ENCODE measurements at places on chromosomes 6 and 20.
A peak's percentile ranks its signal among the peaks of the same experiment; 100 is the strongest.

GRCh38 chr20:49798718-49799117 is 13.9 kb upstream of the SLC9A8 start:
- DNase-seq = no peak

GRCh38 chr6:145529582-145529981 is 205.7 kb downstream of the EPM2A start:
- no peak for DNase-seq

DNA sequence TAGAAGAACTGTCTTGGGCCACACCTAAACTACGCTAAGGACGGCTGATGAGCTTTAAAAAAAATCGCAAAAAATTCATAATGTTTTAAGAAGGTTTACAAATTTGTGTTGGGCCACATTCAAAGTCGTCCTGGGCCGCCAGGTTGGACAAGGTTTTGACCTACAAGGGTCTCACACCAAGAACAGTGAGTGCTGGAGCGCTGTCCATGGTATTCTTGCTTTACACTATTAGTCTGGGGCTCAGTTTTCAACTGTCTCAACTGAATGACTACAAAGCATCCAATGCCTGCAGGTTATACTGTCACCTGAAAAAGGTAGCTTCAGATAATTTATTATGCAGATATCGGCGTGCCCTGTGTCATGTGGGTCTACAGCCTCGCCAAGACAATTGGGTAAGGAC is 3.7 kb upstream of the FAXC start:
- no peak for DNase-seq

DNA sequence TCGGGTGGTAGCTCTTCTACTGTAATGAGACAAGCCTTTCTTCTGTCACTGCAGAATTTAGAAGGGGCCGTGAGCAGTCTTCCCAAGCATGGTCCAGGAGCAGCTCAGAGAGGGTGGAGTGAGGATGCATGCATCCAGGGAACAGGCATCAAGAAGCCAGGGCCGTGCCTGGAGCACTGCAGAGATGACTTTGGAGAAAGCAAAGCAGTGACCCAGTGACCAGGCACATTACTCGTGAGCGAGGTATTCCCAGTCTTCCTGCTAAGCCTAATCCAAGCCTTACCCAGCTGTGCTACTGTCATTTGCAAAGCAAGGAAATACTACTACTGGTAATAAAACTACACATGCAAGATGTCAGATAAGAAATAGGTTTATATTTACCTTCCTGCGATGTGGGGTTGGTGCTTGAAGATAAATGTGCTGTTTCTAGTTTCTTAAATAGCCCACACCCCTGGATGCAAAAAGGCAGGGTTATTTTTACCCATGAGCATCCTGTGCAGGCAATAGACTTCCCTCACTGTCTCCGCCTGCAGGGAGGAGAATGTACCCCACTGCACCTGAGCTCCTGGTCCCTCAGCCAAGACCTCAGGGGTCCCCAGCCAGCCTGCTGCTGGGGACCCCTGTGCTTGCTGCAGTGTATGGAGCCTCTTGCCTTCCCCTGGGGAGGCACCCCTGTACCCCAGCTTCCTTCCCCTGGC is 62.9 kb downstream of the SSR1 start:
- no peak for DNase-seq

DNA sequence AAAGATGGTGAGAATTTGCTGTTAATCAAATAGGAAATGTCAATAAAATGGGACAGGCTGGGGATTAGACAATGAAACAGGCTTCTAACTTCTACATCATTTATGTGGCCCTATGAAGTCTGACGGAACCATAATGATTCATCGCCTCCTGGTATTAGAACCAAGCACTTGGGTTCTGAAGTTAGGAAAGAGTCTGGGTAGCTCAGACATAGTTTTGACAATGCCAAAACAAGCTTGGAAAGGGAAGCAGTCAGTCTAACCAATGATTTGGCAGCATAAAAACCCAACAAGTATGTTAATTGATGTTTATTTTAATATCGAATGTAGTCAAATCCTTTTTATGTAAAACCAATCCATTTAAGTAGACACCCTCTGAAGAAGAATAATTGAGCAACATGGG is 160.8 kb upstream of the RSPO3 start:
- no peak for DNase-seq

DNA sequence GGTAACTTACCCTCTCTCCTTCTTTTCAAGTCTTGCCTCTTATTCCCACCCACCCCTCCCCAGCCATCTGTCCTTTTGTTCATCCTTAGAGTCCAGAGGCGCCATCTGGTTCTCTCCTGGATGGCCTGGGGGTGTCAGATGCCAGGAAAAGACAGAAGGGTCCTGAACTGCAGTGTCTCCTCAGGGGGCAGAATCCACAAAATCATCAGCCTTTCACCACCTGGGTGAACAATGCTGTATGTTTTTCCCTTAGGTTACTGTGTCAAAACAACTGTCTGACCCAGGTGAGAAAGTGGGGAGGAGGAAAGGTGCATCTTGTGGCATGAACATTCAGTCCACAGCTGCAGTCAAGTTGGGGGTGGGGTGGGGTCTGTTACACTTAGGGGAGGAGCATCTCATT is 47.9 kb upstream of the FYN start:
- DNase-seq = no peak

- no peak for DNase-seq
These were observed 130.4 kb upstream of the CDYL start for GRCh38 chr6:4645713-4646360.

DNA sequence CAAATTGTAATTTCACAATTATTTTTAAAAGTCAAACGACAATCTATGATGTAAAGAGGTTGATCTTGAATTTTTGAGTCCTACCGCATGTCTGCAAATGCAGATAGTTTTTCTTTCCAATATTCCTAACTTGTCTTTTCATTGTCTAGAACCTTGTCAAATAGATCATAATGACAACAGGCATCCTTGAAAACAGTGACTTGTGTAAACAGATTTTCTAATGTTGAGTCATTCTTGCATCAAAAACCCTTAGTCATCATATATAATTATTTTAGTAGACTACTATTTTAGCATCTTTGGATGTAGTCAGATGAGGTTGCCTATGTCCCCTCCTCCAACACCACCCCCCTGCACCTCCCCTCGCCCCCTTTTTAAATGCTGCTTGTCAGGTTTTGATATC is 43.8 kb downstream of the BMP6 start:
- DNase-seq = no peak

DNA sequence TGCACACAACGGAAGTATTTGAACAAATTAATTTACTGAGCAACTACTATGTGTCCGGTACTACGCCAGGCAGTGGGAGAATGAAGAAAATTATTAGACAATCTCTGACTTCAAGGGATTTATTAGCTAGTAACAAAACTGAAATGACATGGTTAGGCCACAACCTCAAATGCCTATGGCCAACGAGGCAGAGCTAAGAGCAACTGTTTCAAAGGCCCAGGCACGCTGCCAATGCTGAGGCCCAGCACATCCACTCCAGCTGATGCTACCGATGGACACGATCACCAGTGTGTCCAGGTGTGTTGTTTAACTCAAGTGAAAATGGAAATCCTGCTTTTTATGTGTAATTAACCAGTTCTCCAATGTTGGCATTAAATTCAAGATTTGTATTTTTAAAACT is 420.9 kb downstream of the PRKN start:
- no peak for DNase-seq

GRCh38 chr20:57870597-57871236 is 160.9 kb upstream of the PMEPA1 start:
- no peak for DNase-seq

DNA sequence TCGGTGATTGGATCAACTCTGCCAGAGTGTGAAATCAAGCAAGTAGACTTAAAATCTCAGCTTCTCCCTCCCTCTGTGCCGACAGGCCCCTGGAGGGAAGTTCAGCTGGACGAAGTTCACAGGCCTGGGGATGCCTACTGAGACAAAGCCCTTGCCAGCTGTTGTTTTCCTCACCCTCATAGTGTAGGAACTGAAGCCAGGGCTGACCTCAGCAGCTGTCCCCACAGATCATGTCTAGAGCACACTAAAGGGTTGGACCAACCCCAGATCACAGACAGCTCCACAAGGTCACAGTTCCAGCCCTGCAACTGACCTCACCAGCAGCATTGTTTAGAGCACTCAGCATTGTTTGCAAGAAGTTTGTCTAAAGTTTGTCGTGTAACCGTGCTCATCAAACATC is 261.9 kb upstream of the ECI2 start:
- no peak for DNase-seq

DNA sequence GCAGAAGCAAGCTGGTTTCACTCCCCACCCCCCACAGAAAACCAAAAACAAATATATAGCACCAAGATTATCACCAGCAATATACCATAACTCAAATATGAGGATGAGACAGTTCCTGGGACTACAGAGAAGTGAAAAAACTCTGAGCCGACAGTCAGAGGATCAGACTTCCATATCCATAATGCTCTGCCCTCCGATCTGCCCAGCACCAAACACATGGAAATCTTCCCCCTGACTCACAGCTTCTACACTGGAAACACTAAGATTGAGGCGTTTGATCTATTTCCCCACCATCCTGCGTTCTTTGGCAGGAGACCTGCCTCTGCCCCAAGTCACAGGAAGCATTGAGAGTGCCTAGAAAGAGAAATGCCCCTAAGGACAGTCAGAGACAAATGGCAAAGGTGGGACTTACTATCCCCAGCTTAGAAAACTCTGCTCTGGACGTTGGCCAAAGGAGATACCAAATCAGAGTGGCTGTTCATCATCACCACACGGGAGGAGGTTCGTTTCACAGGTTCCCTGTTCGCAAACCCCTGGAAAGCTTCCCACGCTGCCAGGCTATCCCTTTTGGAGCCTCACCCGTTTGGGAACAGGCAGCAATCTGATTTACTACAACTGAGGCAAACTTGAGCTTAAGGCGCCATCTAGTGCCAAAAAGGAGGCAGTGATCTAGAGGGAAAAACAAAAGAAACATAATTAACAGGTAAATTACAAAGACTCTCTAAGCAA is 48.7 kb upstream of the SRSF6 start:
- DNase-seq = peak; percentile 8

DNA sequence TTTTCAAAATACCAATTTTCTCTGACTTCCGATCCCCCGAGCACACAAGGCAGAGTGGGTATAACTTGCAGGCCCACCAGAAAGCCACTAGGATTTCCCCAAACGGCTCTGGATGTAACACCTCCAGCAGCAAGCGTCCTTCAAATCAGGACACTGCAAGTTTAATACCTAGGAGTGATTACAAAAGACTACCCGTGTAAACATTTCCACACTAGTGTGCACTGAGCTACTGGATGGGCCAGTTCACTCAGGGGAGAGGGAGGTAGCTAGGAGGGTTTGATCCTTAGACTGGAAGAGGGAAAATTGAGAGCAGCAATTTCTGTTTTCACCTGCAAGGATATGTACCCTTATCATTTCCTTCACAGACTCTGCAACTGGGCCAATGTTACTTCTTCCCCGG is 91.8 kb upstream of the AGPAT4 start:
- no peak for DNase-seq

- no peak for DNase-seq
These were observed 5.1 kb downstream of the VNN1 start for GRCh38 chr6:132708771-132709170.

GRCh38 chr20:25313593-25313992 is 65.7 kb downstream of the PYGB start:
- DNase-seq = no peak

- no peak for DNase-seq
These were observed 439.2 kb downstream of the C6orf118 start for GRCh38 chr6:164870164-164870563.

GRCh38 chr6:108521616-108522107 is 39.1 kb upstream of the FOXO3 start:
- DNase-seq = no peak

DNA sequence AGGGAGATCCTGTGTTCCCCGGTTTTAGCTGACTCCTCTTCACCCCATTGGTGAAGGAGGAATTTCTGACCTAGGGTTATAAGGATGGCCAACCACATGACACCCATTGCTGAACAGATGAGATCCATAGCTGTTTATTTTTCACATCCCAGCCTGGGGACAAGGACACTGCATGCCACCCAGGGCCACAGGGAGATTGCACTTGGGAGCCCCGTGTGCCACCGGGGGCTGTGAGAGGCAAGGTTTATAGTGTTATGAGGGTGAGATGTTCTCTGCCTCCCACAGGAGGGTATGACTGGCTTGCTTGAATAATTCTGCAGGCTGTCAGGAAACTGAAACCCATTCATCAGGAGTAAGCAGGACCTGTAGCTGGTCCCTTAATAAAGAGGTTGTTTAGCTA is 14.7 kb upstream of the SLPI start:
- no peak for DNase-seq

DNA sequence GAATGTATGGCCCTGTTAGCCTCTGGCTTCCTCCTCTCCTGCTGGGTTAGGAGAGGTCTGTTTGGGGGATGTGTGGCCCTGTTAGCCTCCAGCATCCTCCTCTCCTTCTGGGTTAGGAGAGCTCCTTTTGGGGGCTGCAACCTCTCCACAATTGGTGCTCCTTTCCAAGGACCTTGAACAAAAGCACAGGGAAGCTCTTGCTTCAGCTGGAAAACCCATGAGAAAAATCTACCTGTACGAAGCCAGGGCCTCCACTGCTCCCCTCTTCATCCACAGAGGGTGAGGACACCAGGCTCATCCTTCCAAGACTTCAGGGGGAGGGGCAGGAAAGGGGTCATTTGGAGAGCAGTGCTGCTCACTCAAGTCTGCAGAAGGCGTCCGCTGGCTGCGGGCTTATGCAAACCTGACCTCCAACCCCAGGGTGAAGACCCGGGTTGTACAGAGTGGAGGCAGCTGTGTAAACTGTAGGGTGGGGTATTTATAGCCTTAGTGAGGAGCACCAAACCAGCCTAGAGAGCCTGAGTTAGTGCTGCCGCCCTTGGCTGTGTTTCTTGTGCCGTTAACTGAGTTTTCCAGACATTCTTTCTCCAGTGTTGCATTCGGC is 62.1 kb downstream of the SLC24A3 start:
- DNase-seq = no peak

DNA sequence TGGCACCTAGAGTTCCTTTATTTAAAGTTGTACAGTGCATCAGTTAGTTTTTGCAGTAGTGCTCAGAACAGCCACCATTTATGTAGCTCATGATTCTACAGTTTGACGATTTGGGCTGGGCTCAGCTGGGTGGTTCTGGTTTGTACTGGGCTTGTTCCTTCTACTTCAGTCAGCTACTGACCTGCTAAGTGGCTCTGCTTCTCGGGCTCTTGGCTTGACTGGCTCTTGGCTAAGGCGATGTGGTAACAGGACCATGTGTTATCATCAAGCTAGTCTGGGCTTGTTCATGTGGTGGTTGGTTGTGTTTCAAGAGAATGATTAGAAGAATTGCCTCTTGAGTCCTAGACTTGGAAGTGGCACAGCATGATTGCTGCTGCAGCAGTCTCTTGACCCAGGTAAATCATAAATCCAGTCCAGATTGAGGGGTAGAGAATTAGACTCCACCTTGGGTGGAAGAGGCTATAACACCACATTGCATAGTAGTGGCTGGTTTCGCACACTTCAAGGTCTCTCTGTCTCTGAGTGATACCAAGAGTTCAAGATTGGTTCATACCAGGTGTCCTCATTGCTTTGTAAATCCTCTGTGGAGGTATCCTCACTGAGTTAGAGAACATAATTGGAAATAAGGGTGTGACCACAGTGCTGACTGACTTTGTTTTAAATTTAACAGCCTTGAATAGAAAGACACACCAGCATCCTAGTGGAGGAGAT is 253.0 kb downstream of the ARID1B start:
- no peak for DNase-seq

GRCh38 chr6:1832358-1832757 is 222.6 kb downstream of the FOXC1 start:
- no peak for DNase-seq
